ENCODE measurements at places on chromosomes 2 and 18.

DNA sequence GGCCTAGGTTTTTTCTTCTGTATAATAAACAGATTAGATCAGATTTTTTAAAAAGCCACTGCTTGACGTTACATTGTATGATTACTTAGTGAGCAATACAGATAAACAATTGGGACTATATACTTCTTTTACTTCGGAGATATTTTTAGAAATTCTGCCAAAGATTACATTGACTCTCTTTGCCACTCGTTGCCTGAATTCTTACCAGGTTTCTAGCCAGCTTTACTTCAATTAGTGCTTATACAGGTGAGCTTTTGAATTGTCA is 156.6 kb downstream of the HAUS1 start:
- no peak for DNase-seq

DNA sequence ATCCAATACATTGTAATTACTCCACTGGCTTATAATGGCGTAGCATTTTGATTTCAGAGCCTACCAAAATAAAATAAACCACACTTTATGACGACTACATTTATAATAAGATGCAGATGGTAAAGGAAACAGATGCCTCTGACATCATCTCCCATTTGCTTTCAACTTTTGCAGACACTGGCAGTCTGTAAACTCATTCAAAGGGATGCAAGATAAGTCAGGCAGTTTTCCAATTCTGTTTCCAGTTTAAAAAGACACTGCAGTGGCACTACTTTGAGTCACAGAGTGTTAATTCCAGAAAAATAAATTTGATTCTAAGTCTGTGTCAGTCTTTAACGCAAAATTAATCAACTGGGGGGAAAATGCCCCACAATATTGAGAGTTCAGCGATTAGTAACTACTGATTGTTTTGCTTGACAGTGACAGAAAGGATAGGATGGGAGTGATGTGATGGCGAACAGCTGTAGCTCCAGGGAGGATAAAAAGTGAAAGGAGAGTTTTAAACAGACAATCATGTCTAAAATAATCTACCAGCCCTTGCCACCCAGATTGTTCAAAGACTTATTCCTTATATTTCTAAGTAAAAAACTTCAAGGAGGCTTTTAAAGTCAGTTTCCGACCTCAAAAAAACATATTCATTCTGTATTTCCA is 6.7 kb downstream of the DSEL start:
- DNase-seq, result no peak

GRCh38 chr2:156615836-156616322 is 179.7 kb downstream of the GPD2 start:
- no peak for DNase-seq

DNA sequence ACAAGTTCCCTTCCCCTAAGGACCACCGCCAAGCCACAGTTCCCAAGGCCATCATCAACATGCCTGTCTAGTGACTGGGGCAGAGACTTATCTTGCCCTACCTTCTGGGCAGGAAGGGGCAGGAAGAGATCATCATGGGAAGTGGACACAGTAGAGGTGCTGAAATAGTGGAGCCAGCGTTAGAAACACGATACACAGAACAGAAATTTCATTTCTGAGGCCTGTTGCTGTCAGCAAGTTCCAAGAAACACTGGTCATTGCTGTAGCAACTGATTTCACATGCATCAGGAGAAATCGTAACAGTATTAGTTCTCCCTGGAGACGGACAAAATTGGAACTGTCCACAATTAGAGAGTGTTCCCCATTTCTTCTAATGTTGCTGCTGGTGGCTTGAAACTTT is 83.0 kb downstream of the COLEC12 start:
- DNase-seq, result no peak

DNA sequence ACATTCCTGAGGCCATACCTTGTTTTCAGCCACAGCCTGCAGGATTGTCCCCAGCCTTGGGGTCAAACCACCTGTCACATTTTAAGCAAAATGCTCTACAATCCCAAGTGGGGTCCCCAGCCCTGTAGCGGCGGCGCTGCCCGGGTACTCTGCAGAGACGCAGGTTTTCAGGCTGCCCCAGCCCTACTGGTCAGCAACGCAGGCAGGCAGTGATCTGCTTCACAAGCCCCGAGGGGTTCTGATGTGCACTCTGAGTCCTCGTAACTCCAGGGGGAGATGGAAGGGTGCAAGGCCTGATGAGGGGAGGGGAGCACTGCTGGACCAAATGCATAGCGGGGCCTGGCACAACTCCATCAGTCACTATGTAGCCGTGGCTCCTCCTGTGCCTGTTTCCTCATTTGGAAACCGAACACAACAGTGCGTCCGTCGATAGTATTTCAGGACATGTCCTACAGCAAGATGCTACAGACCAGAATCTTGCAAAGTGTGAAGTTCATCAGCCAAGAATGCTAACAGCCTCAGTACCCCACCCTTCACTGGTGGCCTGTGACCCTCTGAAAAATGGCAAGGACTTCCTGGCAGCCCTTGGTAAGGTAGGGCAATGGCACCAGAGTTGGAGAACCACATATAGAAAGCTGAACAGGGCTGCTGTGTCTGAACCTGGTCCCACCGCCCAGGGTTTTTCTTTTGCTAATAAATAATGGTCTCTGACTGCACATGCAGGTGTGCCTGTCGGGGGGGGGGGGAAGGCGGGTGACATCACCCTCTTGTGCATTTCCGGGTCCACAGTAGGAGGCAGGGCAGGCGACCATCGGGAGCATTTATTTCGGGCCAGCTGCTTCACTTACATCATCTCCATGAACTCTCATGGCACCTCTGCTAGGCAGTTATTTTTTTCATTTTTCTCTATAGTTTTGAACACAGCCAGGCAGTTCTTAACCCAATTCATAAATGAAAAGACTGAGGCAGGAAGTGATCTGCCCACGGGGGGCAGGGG is 50.6 kb upstream of the TFCP2L1 start:
- no peak for DNase-seq

DNA sequence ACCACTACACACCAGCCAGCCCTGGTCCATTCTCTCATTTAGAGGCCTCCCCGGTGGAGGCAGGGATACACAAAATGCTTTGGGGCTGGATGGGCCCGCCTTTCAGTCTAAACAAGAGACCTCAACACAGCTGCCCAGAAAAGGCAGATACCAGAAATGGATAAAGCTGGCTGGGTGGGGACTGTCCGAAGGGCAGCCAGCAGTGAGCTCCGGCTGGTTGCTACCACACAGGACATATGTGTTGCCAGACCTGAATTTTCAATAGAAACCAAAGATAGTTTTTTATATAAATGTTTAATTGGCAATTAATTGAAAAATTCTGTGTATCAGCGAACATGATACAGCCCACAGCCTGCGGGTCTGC is 1.4 kb downstream of the GPBAR1 start:
- no peak for DNase-seq

DNA sequence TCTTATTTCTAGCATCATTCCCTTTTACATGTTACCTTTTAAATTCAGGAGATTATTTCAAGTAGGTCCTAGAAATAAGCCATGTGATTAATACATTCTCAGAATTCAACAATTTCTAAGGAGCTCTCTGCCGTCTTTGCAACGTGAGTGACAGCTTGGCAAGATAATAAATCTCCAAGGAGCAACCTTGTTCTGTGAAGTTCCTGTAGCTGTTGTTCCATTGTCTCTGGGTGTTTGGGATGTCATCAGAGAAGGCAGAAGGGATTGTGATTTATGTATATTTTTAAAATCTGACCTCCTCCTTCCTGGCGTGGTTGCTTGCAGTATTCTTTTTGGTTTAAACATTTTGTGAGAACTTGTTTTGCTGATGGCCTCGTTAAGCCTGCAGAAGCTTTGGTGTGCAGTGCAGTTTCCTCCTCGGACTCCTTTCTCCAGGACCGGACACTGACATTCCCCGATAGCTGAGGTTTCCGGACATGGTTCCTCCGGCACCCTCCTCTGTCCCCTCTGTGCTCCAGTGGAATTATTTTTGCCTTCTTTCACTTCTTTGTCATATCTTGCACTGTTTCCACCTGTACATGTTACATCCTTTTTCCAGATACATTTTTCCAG is 33.7 kb downstream of the RAMP1 start:
- no peak for DNase-seq

DNA sequence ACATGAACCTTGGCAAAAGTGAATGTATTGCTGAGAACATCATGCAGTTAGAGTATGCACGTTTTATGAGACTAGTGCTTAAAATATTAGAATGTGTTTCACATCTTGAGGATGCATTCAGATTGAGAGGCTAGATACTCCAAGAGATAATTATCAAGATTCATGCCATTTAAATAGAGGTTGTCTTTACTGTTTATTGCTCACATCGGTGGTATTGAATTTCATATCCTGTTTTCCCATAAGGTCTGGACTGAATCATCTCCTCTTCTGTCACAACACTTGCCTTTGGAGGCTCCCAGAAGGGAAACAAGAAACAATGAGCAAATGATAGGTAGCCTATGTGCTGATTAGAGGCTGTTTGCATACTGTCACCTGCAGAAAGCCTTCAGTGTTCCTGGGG is 83.8 kb downstream of the CLHC1 start:
- no peak for DNase-seq

DNA sequence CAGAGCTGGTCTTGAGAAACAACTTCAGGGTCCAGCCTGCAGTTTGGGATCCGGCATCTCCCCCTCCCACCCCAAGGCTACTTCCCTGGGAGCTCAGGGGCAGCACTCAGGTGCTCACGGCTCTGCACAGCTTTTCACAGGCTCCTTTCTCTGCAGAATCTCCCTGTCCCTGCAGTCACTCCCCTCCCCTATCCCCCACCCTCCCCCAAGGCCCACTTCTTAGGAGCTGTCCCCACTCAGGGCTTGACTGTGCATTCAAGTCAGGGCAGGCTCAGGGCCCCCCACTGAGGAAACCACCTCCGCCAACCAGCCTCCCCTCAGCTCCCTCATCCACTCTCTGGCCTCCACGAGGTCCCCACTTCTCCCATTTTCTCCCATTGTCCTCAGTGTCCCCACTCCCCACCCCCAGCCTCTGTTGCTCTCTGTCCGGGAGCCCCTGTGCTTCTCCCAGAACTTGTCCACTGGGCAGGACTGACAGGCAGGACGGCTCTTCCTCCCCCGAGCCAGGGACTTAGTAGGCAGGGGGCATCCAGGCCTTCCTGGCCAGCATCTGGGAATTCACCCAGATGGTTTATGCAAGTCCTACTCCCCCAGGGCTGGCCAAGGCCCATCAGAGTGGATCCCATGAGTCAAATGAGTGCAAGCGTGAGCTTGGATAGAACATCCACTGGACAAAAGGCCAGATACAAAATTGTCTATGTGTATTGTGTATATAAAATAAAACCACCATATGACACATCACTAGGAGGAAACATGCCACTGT is 7.6 kb downstream of the NMUR1 start:
- DNase-seq, result no peak

- DNase-seq, result no peak
These were observed 236.6 kb downstream of the KLHL29 start for GRCh38 chr2:23621616-23622015.

- DNase-seq, result no peak
These were observed 115.3 kb upstream of the FZD5 start for GRCh38 chr2:207885010-207885409.

DNA sequence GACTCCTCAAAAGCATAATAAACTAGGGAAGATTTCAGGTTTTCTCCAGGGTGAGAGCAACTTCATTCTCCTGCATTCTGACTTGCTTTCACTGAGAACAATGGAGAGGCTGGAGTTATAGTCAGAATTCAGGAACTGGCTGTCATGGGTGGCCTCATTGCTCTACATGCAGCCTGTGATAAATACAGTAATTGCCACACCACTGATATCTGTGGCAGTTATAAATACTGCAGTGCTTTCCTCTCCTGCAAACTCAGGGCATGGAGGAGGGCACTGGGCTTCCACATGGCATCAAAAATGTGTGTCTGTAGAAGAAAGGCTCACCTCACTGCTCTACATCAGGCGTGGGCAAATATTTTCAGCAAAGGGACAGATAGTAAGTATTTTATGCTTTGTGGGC is 510.2 kb downstream of the ZNF516 start:
- DNase-seq, result no peak

GRCh38 chr2:20566331-20566730 is 84.6 kb downstream of the HS1BP3 start:
- DNase-seq, result no peak

DNA sequence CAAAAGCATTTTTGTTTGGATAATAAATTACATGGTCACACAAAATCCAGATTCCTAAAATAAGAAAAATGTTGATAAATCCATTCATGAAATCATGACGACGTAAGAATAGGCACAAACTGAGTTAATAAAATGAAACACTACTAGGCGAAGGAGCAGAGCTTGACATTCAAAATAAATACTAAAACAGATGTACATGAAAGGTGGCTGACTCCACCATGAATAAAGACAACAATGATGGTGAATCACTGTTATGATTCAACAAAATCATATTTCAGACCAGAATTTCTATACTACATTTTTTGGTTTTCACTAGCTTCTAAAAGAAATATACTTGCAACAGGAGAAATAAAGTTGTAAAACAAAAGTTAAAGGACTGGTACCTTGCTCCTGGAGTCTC is 122.0 kb upstream of the RNU4ATAC start:
- no peak for DNase-seq

DNA sequence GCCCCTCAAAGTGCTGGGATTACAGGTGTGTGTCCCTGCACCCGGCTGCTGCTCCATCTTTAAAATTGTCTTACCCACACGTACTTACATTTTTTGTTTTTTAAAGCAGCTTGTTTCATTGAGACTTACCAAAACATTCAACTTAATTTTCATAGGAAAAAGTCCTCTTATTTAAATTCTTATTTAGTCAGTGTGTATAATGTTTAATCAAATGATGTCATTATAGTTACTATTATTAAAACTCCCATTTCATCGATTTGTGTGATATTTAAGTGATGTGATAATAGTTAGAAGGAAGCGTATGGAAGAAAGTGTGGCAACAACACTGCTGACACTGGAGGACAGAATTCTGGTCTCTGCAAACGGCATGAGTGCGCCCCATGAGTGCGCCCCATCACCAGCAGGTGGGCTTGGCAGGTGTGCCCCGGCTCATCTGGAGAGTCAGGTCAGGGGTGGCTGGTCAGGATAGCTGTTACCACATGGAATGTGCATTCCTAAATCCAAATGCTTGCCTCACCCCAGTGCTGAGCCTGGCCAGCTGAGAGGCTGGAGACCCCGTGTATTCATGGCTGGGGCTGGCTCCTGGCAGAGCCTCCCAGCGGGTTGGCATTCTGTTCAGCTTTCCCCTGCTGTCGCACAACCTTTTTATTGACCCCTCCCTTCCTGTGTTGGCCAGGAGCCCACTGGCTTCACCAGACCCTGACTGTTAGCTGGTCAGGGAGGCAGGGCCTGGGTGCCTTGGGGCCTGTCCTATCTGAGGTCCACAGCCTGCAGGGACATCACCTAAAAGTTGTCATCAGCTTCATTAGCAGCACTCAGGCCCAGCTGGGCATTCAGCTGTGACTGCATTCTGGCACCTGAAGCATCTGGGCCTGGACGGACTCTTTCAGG is 79.7 kb downstream of the AGAP1 start:
- no peak for DNase-seq

DNA sequence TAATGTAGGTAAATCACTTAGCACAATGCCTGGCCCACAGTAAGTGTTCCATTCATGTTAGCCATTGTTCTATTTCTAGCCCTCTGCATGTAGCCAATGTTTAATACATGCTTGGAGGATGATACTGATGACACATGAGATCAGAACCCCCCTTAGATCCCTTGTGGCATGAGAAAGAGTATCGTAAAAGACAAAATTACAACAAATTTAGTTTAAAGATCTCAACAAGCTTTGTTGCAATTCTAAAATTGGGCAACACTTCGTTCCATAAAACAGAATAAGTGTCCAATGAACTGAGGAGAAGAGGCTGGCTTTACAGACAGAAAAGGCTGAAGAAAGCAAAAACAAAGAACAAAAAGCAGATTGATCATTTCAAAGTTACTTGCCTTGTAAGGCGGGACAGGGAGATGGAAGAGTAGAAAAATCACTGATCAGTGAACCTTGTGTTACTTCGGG is 148.7 kb upstream of the SLC1A4 start:
- DNase-seq, result no peak
